T-helper 17 cell (primary cell): ENCODE measurements at places on chromosomes 2 and 18. TPM values are rescaled to one million over a fixed set of nuclear protein-coding genes. Genes with fewer than 3 reads are reported as not detected.

The NR4A2 gene
- total RNA-seq, result 250 TPM

The HSPD1 gene
- total RNA-seq, result 161 TPM

The COX5B gene
- total RNA-seq, result 122 TPM

The SULT1C3 gene
- total RNA-seq, result not detected

The ACMSD gene
- not detected for total RNA-seq

DNA sequence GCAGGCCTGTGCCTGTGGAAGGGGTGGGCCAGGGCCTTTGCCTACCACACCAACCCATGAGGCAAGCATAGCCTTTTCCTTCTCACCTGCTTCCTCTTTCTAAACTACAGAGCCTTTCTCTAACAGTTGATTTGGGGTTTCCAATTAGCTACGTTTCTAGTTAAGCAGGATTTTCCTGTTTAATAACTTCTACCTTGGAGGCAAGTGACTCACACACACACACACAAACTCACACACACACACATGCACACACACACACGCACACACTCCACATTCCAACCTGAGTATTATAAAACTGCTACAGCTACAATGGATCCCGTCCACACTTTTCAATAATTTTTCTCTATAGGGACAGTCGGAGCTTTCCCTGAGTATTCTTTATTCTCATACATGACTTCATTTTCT, 84.9 kb downstream of the SOX11 start:
- H3K4me1 ChIP-seq, result no peaks in the 10 kb centered on the region
- no peak overlapping the region for H3K4me3 ChIP-seq
- no peak overlapping the region for H3K27ac ChIP-seq
- H3K36me3 ChIP-seq, result no peaks in the 10 kb centered on the region
- H3K27me3 ChIP-seq, result no peaks in the 10 kb centered on the region

GRCh38 chr2:217685255-217685605, 317.6 kb downstream of the TNS1 start:
- DNase-seq, result no peak

DNA sequence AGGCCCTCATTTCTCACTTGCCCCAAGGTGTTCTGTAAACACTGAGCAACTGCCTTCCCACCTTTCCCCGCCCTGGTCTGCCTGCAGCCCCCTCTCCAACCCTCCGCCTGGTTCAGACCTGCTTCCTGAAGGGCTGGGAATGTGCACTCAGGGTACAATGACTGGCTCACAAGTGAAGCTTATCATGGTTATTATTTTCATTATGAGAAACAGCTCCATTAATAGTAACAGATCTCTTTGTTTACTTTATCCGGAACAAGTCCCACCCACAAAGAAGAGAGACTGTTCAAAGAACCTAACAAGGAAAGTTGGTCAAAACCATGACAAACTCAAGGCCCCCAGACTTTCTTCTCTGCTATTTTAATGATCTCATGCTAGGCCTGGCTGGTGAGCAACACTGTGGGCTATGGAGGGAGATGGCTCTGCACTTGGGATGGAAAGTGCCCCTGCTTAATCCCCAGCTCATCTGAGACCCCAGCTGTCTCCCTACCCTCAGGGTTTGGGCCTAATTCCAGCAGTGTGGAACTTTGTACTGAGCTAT, 36.7 kb downstream of the ARHGAP25 start:
- peak overlapping the region; percentile 78 for H3K4me3 ChIP-seq
- peaks cover 18% of the 10 kb centered on the region for H3K36me3 ChIP-seq
- H3K27ac ChIP-seq, result peak overlapping the region; percentile 94
- peaks cover 96% of the 10 kb centered on the region for H3K4me1 ChIP-seq
- no peak for DNase-seq

GRCh38 chr2:104528101-104528500, 325.8 kb upstream of the POU3F3 start:
- no peak overlapping the region for H3K4me3 ChIP-seq
- no peaks in the 10 kb centered on the region for H3K36me3 ChIP-seq
- no peak overlapping the region for H3K27ac ChIP-seq
- no peaks in the 10 kb centered on the region for H3K27me3 ChIP-seq

- peak overlapping the region; percentile 43 for H3K27ac ChIP-seq
- no peak for DNase-seq
- peaks cover 10% of the 10 kb centered on the region for H3K4me1 ChIP-seq
Observed at GRCh38 chr2:85394261-85394681, 15.9 kb downstream of the CAPG start.

DNA sequence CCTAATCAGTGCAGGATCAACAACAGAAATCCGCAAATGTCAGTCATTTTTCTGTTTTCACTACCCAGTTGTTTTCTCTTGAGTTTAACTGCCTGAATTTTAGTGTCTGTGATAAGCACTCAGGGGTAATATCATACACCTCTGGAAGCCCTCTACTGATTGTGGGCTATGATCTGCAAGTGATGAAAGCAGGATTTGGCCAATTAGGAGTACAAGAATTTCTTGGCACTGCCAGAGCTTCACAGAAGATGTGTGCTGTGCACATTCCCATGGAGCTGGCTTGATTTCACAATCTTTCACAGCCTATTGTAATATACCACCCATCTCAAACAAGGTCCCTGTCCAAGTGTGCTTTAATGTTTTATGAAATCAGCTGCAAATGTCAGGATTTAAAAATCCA, 27.3 kb upstream of the TDRD15 start:
- DNase-seq, result no peak
- H3K4me3 ChIP-seq, result no peak overlapping the region
- no peak overlapping the region for H3K27ac ChIP-seq
- no peaks in the 10 kb centered on the region for H3K4me1 ChIP-seq

GRCh38 chr2:10980886-10981425, 69.2 kb downstream of the KCNF1 start:
- no peak overlapping the region for H3K4me3 ChIP-seq
- DNase-seq, result no peak
- no peak overlapping the region for H3K27ac ChIP-seq
- H3K36me3 ChIP-seq, result no peaks in the 10 kb centered on the region

- H3K27me3 ChIP-seq, result peaks cover 8% of the 10 kb centered on the region
- H3K4me1 ChIP-seq, result no peaks in the 10 kb centered on the region
- DNase-seq, result no peak
- H3K27ac ChIP-seq, result no peak overlapping the region
- no peaks in the 10 kb centered on the region for H3K36me3 ChIP-seq
Observed at GRCh38 chr2:194925742-194926141, 731.3 kb upstream of the SLC39A10 start.

DNA sequence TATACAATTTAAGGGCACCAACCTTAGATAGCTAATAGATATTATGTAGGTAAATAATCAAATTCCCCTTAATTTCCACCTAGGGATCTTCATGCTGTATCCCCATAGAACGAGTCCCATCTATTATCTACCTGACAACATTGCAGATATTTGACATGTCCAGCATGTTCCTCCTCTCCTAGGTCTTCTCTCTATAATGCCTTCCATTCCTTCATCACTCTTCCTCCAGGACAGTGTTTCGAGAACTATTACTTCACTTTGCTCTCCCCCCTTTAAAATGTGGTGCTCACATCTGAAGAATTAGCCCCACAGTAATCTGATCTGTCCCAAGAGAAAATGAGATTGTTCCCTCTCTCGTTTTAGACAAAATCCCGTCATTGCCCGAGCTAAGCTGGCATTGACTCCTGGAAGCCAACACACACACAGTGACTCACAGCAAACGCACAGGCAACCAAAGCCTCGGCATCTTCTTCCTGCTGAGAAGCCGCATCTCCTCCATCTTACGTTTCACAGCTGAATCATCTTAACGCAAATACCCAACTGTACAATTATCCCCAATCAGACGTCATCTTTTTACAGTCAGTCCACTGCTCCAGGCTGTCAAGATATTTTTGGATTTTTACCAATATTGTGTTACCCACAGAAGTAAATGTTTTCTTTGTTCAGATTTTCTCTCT, 162.9 kb upstream of the AGAP1 start:
- H3K27me3 ChIP-seq, result peaks cover 38% of the 10 kb centered on the region
- H3K36me3 ChIP-seq, result peaks cover 3% of the 10 kb centered on the region
- no peak for DNase-seq
- no peak overlapping the region for H3K27ac ChIP-seq

GRCh38 chr2:144117086-144117485, 402.8 kb downstream of the ZEB2 start:
- peaks cover 2% of the 10 kb centered on the region for H3K4me1 ChIP-seq
- no peaks in the 10 kb centered on the region for H3K36me3 ChIP-seq
- no peak overlapping the region for H3K4me3 ChIP-seq
- no peak for DNase-seq
- no peaks in the 10 kb centered on the region for H3K27me3 ChIP-seq

GRCh38 chr2:159262226-159262625, 24.3 kb downstream of the WDSUB1 start:
- H3K4me3 ChIP-seq, result no peak overlapping the region
- no peaks in the 10 kb centered on the region for H3K27me3 ChIP-seq
- peaks cover 6% of the 10 kb centered on the region for H3K4me1 ChIP-seq
- no peak overlapping the region for H3K27ac ChIP-seq
- no peak for DNase-seq

- no peak for DNase-seq
- H3K27me3 ChIP-seq, result no peaks in the 10 kb centered on the region
- H3K4me3 ChIP-seq, result no peak overlapping the region
- H3K4me1 ChIP-seq, result no peaks in the 10 kb centered on the region
- no peak overlapping the region for H3K27ac ChIP-seq
Observed at GRCh38 chr2:133541376-133541775, 26.9 kb downstream of the NCKAP5 start.

DNA sequence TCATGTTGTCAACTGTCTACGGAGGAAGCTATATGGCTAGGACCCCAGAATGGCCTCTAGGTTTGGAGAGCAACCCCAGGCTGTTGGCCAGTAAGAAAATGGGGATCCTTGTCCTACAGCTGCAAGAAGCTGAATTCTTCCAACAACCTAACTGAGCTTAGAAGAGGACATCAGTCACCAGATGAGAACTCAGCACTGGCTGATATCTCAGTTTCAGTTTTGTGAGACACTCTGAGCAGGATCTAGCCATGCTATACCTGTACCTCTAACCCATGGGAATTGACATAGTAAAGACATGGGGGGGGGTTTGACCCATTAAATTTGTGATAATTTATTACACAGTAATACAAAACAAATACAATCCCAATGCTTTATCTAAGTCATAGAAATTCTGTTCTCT, 312.5 kb downstream of the ERBB4 start:
- H3K36me3 ChIP-seq, result no peaks in the 10 kb centered on the region
- DNase-seq, result no peak
- H3K27me3 ChIP-seq, result no peaks in the 10 kb centered on the region
- no peak overlapping the region for H3K27ac ChIP-seq
- H3K4me3 ChIP-seq, result no peak overlapping the region
- no peaks in the 10 kb centered on the region for H3K4me1 ChIP-seq

- no peak for DNase-seq
- H3K27ac ChIP-seq, result peak overlapping the region; percentile 29
- H3K4me3 ChIP-seq, result no peak overlapping the region
- no peaks in the 10 kb centered on the region for H3K27me3 ChIP-seq
Observed at GRCh38 chr18:13313006-13313686, 94.6 kb downstream of the LDLRAD4 start.

- H3K36me3 ChIP-seq, result no peaks in the 10 kb centered on the region
- peak overlapping the region; percentile 94 for H3K27ac ChIP-seq
- DNase-seq, result no peak
- H3K27me3 ChIP-seq, result no peaks in the 10 kb centered on the region
- H3K4me1 ChIP-seq, result peaks cover 19% of the 10 kb centered on the region
Observed at GRCh38 chr18:2881088-2881839, 34.5 kb downstream of the EMILIN2 start.

DNA sequence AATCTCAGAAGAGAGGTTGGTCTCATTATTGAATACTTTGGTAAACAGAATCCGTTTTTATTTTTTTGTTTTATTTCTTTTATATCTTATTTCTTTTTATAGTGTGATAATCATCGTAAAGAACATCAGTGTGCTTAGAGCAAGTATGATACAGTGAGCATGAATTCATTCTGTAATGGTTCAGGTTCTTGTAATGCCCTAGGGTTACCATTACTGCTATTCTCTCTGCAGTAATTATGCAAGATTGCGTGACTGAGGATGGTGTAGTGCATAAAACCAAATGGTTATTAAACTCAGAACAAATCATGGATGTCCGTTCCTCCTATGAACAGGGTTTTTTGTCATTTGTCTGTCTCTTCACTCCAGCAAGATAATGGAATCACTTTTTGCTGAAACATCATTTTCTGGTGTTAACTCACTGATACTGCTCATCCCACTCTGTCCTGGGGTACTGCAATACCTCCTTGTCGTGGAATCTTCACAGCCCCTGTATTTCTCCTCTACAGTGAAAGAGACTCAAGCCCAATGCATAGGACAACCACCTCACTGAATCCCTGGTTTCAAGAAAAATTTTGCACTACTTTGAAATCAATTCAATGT, 274.8 kb upstream of the ST6GAL2 start:
- no peaks in the 10 kb centered on the region for H3K4me1 ChIP-seq
- DNase-seq, result no peak
- no peak overlapping the region for H3K27ac ChIP-seq
- H3K4me3 ChIP-seq, result no peak overlapping the region
- no peaks in the 10 kb centered on the region for H3K36me3 ChIP-seq

DNA sequence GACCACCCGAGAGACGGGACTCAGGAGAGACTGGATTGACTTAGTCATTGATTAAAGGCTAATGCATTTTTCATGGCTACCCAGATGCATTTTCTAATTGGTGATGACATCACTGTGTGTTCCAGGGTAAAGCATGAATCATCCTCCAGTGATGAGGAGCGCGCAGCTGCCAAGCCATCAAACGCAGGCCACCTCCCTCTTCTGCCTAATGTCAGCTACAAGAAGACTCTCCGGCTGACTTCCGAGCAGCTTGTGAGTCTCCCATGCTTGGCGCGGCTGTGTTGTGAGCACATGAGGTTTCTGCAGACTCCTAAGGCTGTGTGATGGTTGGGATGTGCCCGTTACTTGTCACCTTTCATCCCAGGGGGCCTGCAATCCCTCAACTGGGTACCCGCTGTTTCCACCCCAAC, 56.4 kb downstream of the LPIN1 start:
- H3K4me3 ChIP-seq, result no peak overlapping the region
- no peak overlapping the region for H3K27ac ChIP-seq
- H3K4me1 ChIP-seq, result peaks cover 5% of the 10 kb centered on the region
- no peaks in the 10 kb centered on the region for H3K27me3 ChIP-seq

DNA sequence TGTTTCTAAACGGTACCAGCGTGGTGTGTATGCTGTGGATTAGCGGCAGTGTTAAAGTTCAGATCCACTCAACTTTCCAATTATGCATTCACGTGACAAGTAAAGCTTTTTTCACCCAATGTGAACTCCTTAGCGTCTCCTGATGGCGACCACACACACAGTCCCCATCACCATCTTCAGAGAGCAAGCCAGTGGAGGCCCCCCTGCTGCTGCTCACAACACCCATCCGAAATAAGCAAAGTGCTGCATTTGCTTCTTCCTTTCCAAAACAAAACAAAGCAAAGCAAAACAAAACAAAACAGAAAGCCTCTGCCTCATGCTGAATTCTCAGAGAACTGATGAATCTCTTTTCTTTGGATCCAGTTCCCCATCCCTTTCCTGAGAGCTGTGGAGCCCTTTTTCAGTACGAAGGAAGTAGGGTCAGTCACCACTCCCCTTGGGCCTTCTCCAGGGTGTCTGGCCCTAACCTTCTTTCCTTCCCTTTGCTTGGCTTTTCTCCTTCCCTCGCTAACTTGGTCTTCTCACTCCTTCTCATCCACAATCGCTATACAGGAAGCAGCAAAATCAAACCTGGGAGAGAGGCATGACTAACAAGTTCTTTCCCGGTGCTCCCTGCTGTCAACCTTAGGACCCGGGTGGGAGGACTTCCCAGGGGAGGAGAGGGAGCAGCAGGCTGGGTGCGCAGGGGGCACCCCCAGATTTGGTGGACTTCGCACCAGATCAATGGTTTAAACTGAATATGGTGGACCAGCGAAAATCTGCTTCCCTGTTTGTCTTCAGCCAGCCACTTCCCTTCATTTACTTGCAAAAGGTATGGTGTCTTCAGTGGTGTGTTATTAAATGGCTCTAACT, 56.0 kb downstream of the NRP2 start:
- H3K4me3 ChIP-seq, result no peak overlapping the region
- H3K4me1 ChIP-seq, result no peaks in the 10 kb centered on the region
- no peak overlapping the region for H3K27ac ChIP-seq
- H3K36me3 ChIP-seq, result peaks cover 3% of the 10 kb centered on the region
- no peak for DNase-seq
